ENCODE measurements at places on chromosomes 1 and 21. TPM values are rescaled to one million over a fixed set of nuclear protein-coding genes. Genes with fewer than 3 reads are reported as not detected.

The OR2L2 gene
- not detected for total RNA-seq

The CLDN17 gene
- total RNA-seq = not detected

The TMPRSS3 gene
- total RNA-seq = not detected

The NFIA gene
- 30.6 TPM for total RNA-seq

The KCNK1 gene
- 0.38 TPM for total RNA-seq

The KCND3 gene
- 1.7 TPM for total RNA-seq

The MSH4 gene
- 0.88 TPM for total RNA-seq

GRCh38 chr21:34648739-34649297 is 20.0 kb upstream of the CLIC6 start:
- no peak for DNase-seq

DNA sequence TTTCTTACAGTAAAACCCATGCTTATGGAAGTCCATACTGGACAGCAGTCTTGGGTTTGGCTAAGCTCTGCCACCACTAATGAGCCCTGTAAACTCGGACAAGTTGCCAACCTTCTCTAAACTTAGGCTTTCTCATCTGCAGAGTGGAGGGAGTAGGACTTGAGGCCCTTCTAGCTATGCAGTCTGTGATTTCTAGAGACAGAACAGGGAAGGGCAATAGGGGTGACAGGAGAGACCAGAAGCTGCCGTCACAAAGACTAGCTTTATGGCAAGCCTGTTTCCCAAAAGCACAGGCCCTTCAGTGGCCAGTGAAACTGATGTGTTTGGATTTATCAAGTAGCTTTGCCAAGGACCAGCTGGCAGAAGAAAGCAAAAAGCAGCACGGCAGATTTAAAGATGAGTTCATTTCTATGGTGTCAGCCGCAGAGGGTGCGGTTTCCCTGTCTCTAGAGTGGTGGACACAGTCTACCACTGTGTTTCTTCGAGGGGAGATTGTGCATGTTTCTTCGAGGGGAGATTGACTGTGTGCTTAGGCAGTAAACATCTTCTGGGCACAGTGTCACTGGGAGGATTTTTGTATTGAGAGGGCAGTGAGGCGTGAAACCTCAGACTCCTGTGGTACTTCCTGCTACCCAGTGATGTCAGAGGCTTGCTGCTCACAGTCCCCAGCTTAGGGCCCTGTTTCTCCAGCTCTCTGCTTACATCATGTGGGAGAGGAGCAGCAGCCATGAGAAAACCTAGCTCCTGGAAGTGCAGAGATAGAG is 119.0 kb downstream of the ROR1 start:
- DNase-seq = no peak

DNA sequence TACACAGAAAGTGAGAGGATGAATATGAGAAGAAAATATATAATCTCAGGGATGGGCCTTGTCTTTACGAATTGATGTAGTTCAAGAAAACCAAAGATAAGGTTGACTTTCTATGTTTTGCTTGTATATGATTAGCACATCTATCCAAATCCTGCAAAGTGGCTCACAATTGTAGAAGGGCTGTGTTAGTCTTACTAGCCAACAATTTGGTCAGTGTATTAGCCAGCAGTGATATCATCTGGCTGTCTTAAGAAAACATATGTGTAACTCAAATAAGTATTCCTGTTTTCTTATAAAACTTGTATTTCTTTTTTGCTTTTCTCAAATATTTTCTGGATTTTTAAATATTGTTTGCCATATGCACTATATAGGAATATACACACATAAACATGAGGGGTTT is 5.5 kb downstream of the SDCCAG8 start:
- no peak for DNase-seq

DNA sequence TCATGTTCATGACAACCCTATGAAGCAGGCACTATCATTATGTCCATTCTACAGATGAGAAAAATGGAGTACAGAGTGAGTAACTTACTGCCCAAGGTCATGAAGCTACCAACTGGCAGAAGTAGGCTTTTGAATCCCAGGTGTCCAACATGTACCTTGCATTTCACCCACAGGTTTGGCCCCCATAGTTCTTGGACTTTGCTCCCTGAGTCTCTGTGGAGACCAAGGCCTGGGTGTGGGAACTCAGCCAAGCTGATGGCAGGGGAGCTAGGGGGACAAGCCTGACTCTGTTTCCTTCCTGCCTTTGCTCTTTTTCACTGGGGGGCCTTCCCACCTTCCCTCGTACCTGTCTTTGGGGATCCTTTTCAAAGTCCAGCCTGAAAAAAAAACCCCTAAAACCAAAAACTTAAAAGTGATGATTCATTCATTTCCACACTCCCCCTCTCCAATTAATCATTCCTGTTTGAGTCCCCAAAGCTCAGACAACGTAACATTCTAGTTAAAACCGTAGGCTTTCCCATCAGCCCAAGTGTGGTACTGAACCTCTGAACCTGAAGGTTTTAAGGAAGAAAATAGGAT is 8.5 kb upstream of the TTC22 start:
- DNase-seq = no peak

DNA sequence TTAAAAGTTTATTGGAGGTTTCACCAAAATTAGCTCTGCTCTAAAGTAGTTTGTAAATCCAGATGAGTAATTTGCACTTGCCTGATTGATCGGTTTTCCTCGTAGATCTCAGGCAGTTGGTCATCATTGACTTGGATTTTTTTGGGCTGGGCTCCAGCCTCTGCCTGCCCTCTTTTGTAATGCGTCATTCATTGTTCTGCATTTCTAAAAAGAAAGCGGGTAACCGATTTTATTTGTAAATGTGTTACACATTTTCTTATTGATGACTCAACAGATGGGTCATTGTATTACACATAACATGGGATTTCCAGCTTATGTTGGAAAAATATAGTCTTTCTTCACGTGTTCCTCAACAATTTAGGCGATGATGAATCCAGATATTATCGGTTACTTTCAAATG is 5.5 kb downstream of the ETS2 start:
- no peak for DNase-seq

DNA sequence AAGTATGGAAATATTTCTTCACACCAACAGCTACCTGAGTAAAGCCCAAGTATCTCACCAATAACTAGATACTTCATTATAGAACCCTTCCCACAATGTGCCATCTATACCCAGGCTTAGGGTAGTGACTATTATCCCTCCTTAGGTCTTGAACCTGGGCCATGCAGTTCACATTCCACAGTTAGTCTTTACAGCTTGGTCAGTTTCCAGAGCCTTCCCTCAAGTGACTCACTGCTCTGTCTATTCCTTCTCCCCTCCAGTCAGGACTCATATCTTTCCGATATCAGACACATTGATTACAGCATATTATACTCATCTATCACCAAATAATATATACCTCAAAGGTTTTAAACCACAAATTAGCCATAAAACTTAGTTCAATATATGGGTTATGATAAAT is 23.6 kb downstream of the VAMP4 start:
- no peak for DNase-seq

- no peak for DNase-seq
Measured at GRCh38 chr1:21308847-21309652, 18.8 kb upstream of the ECE1 start.

GRCh38 chr1:155127967-155128754 is 485 bp downstream of the EFNA1 start:
- DNase-seq = no peak

GRCh38 chr1:111553196-111553595 is 49.8 kb upstream of the ADORA3 start:
- no peak for DNase-seq

- DNase-seq = no peak
Measured at GRCh38 chr1:197200272-197200899, 53.9 kb upstream of the ASPM start.

GRCh38 chr1:44281962-44282703 is 68.9 kb downstream of the DMAP1 start:
- DNase-seq = no peak

DNA sequence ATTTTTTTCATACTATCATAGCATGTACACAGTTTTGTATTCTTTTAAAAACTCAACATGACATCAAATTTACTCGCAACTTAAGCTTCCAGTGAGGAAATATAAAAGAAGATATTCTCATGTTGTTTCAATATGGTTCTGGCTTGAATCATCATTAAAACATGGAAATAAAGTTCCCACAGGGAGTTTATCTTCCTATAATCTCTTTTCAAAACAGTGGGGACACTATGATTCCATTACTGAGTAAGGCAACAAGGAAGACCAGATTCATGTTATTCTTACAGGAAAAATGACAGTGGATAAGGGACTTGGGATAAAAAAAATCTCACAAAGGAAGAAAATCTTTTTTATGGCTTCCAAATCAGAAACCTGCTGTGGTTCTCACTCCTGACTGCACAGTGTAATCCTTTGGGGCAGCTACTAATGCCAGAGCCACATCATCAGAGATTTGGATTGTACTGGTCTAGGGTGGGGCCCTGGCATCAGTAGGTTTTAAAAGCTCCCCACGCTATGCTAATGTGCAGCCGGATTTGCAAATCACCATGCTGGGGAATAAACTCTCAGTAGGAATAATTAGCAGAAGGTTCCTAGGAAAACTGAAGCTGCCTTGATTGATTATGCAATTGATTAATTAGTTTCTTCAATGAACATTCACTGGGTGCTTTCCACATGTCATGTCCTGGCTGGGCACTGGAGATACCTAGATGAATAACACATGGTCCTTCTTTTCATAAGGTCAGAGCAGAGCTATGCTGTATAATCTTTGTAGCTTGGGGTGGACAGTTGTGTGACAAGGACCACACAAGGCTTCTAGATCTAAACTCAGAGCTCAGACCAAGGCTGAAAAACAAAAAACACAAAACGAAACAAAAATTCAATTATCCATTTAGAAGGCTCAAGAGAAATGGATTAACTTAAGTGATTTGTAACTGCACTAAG is 71.1 kb upstream of the C8B start:
- DNase-seq = no peak

DNA sequence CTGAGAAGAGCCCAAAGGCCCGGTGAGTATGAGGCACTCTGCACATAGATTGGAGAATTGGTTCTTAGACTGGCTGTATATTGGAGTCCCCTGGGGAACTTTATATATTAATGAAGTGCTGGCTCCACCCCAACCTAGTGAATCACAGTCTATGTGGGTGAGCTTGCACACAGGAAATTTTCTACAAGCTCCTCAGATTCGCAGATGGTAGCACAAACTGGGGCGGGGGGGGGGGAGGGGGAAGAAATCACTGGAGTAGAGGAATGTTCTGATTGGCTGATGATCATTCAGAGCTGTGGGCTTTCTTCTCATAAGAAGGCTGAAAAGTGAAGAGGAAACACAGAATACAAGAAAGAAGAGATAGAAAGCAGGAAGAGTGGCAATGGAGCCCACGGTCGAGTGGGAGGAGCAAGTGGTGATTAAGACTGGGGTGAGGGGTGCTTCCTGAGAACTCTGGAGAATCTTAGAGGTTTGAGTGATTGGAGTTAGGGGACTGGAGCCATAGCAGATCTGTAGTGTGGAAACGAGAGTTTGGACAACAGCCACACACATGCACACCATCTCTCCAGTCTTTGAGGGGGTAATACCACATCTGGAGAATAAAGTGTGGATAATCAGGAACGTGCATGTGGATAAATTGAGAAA is 465.9 kb upstream of the DAB1 start:
- no peak for DNase-seq

GRCh38 chr1:52186449-52186848 is 44.6 kb downstream of the ZFYVE9 start:
- no peak for DNase-seq

DNA sequence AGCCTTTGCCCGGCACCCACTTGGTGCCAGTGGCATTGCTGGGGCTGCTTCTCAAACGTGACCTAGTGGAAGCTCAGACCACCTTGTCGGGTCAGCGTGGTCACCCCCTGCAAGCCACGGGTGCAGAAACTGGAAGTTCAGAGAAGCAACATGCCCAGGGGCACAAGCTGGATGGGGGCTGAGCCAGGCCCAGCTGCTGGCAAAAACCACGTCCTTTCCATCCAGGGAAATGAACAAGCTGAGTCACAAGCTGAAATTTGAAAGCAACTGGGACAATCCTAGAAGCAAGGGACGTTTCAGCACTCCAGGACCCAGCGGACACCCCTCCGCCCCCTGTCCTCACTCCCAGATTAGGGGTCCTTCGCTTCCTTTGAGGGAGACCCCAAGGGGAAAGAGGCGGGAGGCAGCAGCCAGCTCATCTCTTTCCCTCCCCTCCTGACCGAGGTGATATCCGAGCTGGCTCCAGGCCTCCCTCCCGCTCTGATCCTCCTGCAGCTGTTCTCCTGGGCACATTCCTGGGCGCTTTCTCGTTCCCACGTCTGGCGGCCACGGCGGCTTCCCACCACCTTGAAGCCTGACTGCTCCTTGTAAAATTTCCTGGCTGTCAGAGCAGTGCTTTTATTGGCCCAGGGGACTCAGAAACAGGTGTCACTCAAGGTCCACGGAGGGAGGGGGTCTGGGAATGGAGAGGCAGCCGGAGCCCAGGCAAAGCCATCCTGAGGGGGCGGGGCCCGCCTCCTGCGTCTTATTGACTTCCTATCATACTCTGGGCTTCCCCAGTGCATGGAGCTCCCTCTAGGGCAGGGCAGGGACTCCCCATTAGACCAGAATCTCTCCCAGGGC is 62.8 kb downstream of the PAX7 start:
- DNase-seq = no peak

- no peak for DNase-seq
Measured at GRCh38 chr1:147719029-147719698, 41.2 kb downstream of the GJA5 start.

GRCh38 chr1:185473186-185473585 is 156.1 kb upstream of the IVNS1ABP start:
- DNase-seq = no peak

Data from psoas muscle (tissue), 8 donors.